Kidney (tissue), 22 donors: ENCODE measurements at places on chromosomes 1 and 21. TPM values are rescaled to one million over a fixed set of nuclear protein-coding genes. Genes with fewer than 3 reads are reported as not detected.

- H3K4me1 ChIP-seq: peaks cover 4% of the 10 kb centered on the region
- no peak for DNase-seq
- peak overlapping the region; percentile 77 for H3K27ac ChIP-seq
Observed at GRCh38 chr1:1165485-1165884, 8.2 kb upstream of the TTLL10 start.

DNA sequence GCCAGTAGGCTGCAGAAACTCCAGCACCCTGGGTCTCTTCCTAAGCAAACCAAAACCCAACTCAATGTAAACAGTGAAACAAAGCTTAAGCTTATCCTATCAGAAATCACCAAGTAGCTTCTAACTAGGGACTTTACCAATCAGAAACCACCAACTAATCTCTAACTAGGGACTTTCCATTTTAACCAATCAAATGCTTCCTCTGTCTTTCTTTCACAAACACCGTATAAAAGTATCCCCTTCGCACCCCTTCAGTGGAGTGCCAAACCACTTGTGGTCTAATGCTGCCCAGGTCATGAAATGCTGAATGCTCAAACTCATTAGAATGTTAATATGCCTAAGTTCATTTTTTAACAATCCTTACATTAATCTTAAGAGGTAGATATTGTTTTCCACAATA lies 250.5 kb upstream of the DUSP10 start:
- no peak for DNase-seq
- no peak overlapping the region for H3K4me3 ChIP-seq
- H3K27me3 ChIP-seq: no peaks in the 10 kb centered on the region
- no peak overlapping the region for H3K27ac ChIP-seq
- H3K4me1 ChIP-seq: no peaks in the 10 kb centered on the region

DNA sequence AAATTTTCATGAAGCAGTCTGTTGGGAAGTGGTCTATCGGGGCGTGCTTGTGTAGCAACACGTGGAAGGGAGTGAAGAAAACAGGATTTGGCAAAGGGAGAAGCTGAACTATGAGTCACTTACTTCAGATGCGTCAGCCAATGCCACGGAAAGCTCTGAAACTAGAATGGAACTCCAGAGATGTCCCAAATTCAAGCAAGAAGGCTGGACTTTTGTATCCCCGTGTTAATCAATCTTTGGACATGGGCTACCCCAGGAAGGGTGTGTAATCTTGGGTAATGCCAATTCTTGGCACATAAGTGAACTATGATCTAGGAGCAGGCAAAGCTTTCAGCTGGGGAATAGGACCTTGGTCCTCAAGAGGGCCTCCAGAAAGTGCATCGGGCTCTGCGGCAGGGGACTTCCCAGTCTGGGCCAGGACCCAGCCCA lies 102.6 kb downstream of the ADSS2 start:
- DNase-seq: no peak
- no peak overlapping the region for H3K4me3 ChIP-seq
- H3K27me3 ChIP-seq: no peaks in the 10 kb centered on the region

DNA sequence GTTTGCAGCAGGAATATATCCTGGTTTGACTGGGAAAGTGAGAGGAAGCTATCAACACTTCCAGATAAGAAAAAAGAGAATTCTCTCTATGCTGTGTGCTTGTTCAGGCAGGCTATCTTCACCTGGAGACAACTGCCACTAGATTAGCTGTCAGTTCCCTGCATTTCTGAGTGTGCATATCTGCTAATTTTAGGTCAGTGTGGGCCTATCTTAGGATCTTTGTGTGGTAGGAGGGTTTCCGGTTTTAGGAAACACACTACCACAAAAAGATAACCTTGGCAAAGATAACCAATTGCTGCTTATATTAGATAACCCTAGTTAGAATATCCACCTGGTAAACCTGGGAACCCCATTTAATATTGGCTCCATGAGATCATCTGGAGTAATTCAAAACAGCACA lies 22.5 kb upstream of the GBP5 start:
- no peak for DNase-seq
- H3K36me3 ChIP-seq: no peaks in the 10 kb centered on the region
- H3K27me3 ChIP-seq: no peaks in the 10 kb centered on the region
- no peak overlapping the region for H3K4me3 ChIP-seq
- H3K27ac ChIP-seq: no peak overlapping the region

DNA sequence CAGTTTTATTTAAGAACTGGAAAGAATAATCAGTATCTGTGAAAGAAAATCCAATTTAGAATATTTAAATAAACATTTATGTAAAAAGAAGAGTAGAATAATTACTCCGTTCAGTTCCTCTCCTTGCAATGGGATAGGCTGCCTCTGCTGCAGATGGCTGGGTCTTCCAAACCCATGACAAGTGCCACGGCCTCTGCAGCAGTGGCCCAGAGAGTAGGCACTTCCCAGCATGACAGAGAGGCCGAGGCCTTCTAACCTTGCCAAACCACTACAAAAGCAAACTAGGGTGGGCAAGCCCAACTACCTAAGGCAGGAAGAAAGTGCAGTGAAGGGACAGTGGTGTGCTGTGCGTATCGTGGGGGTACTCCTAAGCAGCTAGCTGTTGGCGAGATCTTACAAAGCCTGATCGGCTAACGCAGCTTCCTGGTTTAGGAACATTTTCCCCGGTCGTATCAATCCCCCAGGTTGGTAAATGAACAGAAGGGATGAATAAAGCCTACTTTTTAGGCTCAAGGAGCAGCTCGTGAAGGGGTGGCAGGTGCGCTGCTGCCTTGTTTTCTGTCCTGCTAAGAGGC lies 14.5 kb downstream of the ICMT start:
- H3K4me3 ChIP-seq: no peak overlapping the region
- peaks cover 18% of the 10 kb centered on the region for H3K36me3 ChIP-seq
- H3K27ac ChIP-seq: no peak overlapping the region

DNA sequence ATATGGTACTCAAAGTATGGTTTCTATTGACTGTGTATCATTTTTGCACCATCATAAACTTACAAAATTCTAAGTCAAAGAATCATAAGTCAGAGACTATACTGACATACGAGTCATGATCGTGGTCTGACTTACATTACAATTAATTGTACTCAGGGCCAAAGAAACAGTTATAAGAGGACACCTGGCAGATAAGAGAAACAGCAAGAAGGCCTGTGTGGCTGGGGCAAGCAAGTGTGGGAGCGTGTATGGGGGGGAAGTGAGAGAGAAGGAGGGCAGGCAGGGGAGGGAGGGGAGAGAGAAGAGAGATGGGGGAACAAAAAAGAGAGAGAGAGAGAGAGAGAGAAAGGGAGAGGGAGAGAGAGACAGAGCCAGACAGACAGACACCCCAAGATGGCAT lies 70.9 kb downstream of the RERE start:
- H3K36me3 ChIP-seq: no peaks in the 10 kb centered on the region
- H3K4me3 ChIP-seq: no peak overlapping the region
- H3K27me3 ChIP-seq: no peaks in the 10 kb centered on the region
- H3K27ac ChIP-seq: no peak overlapping the region
- no peaks in the 10 kb centered on the region for H3K4me1 ChIP-seq
- no peak for DNase-seq

GRCh38 chr1:47238935-47239592 lies 7.0 kb upstream of the TAL1 start:
- H3K27ac ChIP-seq: no peak overlapping the region
- peaks cover 7% of the 10 kb centered on the region for H3K27me3 ChIP-seq
- no peaks in the 10 kb centered on the region for H3K4me1 ChIP-seq
- no peak overlapping the region for H3K4me3 ChIP-seq
- DNase-seq: no peak

ATAD3C gene
- 10.0 TPM for total RNA-seq

LCE3D gene
- total RNA-seq: not detected

SFN gene
- total RNA-seq: 44.7 TPM

DIO1 gene
- 2.9 TPM for total RNA-seq
